PC-9 (cell line): ENCODE measurements at places on chromosomes 3 and 15. TPM values are rescaled to one million over a fixed set of nuclear protein-coding genes. Genes with fewer than 3 reads are reported as not detected.

GRCh38 chr15:68208136-68208535 is 3.0 kb upstream of the CALML4 start:
- H3K27ac ChIP-seq = no peak overlapping the region
- H3K27me3 ChIP-seq = no peaks in the 10 kb centered on the region
- no peak for DNase-seq
- H3K4me3 ChIP-seq = no peak overlapping the region
- H3K36me3 ChIP-seq = no peaks in the 10 kb centered on the region

DNA sequence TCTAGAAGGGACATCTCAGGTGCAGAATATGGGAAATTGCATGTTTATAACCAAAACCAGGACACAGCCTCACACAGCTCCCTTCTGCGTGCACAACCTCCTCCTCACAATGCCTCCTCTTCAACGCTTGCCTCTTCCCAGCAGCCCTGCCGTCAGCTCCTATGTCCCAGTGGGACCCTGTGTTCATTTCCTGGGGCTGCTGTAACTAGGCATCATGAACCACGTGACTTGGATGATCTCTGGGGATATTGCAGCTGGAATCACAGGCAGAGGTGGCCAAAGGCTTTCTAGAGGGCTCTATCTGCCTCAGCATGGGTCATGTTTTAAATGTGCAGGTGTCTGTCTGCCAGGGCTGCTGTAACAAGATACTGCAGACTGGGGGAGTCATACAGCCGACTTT is 375.3 kb downstream of the OCA2 start:
- no peak overlapping the region for H3K27ac ChIP-seq
- no peaks in the 10 kb centered on the region for H3K4me1 ChIP-seq
- peaks cover 4% of the 10 kb centered on the region; the same call in 1 of the 2 replicates for H3K27me3 ChIP-seq
- H3K36me3 ChIP-seq = no peaks in the 10 kb centered on the region
- no peak for DNase-seq

DNA sequence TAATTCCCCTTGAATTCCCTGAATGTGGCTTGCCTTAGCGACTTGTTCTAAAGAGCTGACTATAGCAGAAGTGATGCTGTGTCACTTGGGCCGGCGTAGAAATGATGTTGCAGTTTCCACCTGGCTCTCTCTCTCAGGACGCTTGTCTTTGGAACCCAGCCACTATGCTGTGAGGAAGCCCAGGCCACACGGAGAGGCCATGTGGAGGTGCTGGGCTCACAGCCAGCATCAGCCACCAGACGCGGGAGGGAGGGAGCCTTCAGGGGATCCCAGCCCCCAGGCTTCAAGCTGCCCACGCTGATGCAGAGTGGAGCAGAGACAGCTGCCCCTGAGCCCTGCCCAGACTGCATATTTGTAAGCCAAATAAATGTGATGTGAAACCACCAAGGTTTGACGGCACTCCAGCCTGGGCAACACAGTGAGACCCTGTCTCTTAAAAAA is 18.6 kb downstream of the RNU5B-1 start:
- H3K36me3 ChIP-seq = no peaks in the 10 kb centered on the region
- H3K27ac ChIP-seq = no peak overlapping the region
- no peak overlapping the region for H3K4me3 ChIP-seq
- H3K27me3 ChIP-seq = no peaks in the 10 kb centered on the region
- H3K4me1 ChIP-seq = no peaks in the 10 kb centered on the region
- DNase-seq = no peak

DNA sequence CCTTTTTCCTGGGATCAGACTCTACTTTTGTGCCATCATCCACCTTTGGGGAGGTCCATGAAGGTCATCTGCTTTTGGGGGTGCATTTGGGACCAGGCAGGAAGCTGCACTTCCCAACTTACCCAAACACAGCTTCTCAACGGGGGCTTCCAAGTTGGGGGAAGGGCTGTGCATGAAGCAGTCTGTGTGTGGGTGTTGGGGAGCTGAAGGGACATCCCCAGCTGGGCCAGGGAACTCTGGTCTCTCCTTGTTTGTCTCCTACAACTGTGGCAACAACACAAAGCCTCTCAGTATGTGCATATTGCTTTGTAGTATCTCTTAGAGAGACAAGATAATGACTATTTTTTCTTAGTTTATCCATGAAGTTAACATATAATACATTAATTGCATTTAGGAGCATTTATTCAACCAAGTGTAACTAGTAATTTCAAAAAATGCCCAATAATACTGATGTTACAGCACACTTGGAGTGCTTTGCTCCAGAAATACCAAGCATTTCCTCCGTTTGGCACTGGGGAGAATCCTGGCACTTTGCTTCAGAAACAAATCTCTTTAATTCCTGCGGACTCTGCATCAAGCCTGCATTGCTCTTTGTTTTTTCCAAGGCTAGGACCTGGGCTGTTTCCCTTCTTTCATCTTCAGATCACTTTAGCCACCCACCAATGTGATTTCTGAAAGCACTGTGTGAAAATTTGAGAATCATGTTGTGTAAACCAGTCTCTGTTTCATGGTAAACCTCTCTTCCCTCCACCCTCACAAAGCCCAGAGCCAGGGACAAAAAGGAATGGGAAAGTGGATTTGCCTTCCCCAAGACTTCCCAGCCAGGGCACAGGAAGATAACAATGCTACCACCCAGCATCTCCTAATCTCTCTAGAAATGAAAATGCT is 126.2 kb upstream of the PFN2 start:
- no peaks in the 10 kb centered on the region for H3K27me3 ChIP-seq
- DNase-seq = no peak
- peaks cover 16% of the 10 kb centered on the region for H3K4me1 ChIP-seq
- H3K4me3 ChIP-seq = no peak overlapping the region
- no peaks in the 10 kb centered on the region for H3K36me3 ChIP-seq
- no peak overlapping the region for H3K27ac ChIP-seq

DNA sequence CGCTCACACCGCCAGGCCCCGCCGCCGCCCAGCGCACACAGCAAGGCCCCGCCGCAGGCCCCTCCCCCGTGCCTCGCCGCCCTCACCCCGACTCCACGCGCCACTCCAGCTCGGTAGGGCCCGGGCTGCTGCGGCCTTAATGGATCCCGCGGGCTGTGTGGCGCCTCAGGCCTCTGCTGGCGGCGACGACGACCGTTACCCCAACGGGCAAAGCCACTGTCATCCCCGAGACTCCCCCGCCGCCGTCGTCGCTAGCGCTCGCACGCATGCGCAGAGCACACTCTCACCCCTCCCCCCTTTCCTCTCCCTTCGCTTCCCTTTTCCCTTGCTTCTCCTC is at the start of gene MSL2:
Gene MSL2 (minus strand): TSS at position 272 of the 337 bp plus-strand sequence. CDS start 1,222 bp downstream, outside the sequence.
- peak within 1 kb of the TSS; percentile 84 for H3K4me3 ChIP-seq
- no peaks in the 10 kb centered on the region for H3K27me3 ChIP-seq
- H3K4me1 ChIP-seq = peaks cover 36% of the 10 kb centered on the region
- DNase-seq = no peak

SSUH2 gene
- total RNA-seq = 1.6 and 6.1 TPM in 2 replicates

GOLGA6B gene
- 0.22 TPM in 1 of 2 replicates, not detected in the other for total RNA-seq
